ENCODE measurements at places on chromosomes 7 and 10.

GRCh38 chr7:153245809-153246208 lies 486.3 kb downstream of the ACTR3B start:
- DNase-seq, result no peak

GRCh38 chr10:103823706-103824272 lies 31.6 kb downstream of the SH3PXD2A start:
- no peak for DNase-seq

DNA sequence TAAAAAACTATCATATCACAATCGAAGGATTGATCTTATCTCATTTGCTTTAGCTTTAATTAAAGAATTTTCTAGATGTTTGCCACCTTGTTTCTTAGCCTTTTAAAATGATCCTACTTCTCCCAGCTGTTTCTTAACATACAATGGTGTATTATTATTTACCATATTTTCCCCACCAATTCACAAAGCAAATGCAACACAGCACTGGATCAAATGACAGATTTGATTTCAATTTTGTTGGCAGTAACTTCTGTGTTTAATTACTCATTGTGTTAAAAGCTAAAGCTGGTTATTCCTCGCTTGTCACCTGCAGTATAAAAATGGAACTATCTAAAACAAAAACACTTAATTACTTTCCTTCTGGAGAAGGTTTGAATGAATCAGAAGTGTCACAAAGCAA lies 19.6 kb downstream of the SVIL start:
- DNase-seq, result no peak

DNA sequence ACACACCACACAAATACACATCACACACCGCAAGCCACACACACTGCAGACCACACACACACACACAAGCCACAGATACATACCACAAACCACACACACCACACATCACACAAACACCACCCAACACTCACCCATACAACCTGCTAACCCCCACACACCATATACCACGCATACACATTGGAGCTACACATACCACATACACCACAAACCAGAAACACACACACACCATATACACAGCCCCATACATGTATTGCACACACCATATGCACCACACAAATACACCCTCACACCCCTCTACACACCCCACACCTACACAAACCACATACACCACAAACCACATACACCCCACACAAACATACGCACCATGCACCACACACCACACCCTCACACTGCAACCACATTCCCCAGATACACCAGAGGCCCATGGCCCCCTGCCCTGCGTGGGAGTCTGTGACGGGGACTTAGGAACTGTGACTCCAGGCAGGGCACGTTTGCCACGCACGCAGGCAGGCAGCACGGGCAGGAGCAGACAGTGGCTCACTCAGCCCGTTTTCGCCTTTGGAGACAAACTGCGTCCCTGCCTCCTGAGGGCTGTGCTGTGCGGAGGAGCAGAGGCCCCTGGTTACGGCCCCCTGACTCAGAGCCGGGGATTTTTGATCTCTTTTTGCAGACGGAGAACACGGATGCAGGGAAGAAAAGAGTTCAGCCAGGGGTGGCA lies 52.6 kb downstream of the TMEM209 start:
- no peak for DNase-seq

GRCh38 chr10:108696792-108697477 lies 1226.4 kb downstream of the XPNPEP1 start:
- DNase-seq, result no peak

DNA sequence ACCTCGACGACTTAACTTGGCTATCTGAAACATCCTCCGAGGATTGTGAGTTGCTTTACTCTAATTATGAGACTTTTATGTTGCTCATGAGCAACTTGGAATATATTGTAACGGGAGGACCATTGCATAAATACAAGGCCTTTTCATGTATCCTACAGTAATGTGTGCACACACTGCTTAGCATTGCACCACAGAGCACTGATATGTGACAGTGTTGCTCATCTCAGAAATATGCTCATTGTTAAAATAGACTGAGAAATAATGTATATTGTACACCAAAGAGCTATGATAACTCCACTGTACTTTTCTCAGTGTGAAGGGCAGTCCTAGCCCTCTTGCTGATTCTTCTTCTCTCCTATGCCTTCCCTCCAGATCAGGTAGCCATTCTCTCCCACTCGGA lies 102.8 kb upstream of the CDK13 start:
- DNase-seq, result no peak

DNA sequence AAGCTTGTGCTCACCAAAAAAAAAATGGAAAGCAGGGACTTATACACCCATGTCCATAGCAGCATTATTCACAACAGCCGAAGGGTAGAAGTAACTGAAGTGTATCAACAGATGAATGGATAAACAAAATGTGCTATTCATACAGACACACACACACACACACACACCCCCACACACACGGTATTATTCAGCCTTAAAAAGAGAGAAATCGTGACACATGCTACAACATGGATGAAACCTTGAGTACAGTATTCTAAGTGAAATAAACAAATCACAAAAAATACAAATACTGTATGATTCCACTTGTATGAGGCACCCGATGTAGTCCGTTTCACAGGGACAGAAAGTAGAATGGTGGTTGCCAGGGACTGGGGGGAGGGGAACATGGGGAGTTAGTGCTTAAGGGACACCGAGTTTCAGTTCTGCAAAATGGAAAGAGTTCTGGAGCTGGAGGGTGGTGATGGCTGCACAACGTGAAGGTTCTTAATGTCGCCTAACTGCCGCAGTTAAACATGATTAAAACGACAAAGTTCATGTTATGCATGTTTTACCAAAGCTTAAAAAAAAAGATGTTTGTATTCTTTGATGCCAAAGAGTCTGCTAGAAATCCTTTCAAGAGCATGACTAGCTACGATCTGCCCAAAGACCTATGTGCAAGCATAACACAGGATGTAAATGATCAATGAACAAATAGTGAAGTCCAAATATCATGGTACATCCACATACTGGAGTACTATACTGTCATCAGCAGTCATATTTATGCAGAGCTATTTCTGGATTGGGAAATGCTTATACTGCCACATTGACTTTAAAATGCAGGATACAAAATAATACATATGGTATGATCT lies 7.2 kb downstream of the TNS3 start:
- DNase-seq, result no peak

Measured in CD8-positive, alpha-beta T cell (primary cell).